ENCODE measurements at places on chromosomes 16 and 17.

GRCh38 chr17:360092-360750, 7.6 kb upstream of the RPH3AL start:
- no peak for DNase-seq

DNA sequence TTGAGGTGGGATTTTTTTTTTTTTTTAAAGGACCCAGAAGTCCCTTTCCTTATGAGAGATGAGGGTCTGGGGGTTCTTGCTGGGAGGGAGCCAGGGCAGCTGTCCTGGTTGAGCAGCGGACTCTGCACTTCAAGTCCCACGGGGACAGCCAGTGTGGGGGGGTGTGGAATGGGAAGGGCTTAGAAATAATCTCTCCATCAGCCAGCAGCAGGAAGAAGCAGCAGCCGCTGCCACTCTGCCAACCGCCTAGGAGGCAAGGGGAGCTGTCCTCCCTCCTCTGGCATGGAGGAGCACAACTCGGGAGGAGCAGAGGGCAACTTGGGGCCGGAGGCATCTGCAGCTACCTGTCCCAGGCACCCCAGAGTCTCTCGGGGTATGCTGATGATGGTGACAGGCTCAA, at the start of gene KCNG4:
Gene KCNG4 (minus strand): TSS at position 104 of the 400 bp plus-strand sequence. CDS start 2,527 bp downstream, outside the sequence.
- DNase-seq, result no peak

- no peak for DNase-seq
Observed at GRCh38 chr16:68750193-68750695, 13.2 kb downstream of the CDH1 start.

DNA sequence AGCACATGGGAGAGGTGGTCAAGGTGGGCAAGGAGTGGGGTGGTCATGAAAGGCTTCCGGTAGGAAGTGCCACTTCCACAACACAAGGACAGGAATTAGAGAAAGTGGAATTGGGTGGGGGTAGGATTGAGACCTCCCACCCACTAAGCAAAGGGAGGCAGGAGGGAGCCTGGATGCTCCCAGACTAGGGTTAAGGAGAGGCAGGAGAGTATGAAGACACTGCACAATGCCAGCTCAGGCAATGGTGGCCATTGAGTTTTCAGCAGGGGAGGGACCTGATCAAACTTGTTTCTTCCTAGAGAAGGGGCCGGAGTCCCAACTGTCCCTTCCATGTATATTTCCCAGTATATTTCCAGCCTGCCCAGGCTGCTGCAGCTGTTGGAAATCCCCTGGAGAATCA, 3.1 kb upstream of the RAB11FIP4 start:
- no peak for DNase-seq

GRCh38 chr17:67534941-67535340, 157.9 kb downstream of the PITPNC1 start:
- DNase-seq, result no peak

All from iPS DF 6.9 (cell line).